Stimulated activated CD8-positive, alpha-beta memory T cell treated with anti-CD3 and anti-CD28 coated beads, Interleukin-15, amount 100 ng/mL, for 4 hours (primary cell): ENCODE measurements at places on chromosomes 12 and 14.

GRCh38 chr12:1282670-1283315 is 291.8 kb downstream of the ERC1 start:
- no peak for DNase-seq

DNA sequence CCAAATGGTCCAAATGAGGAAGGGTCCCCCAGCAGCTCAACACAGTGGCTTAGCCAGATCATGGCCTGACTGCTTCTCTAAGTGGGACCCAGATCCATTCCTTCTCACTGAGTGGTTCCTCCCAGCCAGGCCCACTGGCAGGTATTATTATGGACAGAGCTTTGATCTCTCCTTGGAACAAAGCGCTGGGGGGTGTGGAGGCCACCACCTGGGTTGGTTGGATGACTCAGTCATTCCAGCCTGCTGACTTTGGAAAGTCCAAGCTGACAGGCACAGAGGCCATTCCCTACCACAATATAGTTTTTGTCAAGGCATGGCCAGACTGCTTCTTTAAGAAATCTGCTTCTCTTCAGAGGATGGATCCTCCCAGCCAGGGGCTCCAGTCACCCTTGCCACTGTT is 341.1 kb downstream of the BTG1 start:
- DNase-seq = no peak

DNA sequence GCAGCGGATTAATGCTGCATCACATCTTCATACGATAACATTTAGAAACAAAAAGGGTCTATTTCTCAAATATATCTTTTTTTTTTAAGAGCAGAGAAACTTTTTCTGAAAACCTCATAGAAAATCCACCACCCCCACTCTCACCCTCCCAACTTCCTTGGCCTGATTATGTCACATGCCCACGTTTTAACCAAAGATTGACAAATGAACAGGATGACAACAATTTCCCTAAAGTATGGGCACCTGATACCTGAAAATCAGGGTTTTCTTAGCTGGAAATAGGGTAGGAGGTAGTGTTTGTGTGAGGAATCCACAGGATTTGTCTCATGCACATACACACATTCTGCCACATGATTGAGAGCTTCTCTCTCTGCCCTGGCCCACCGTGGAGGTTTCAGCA is 74.7 kb upstream of the MDM1 start:
- no peak for DNase-seq

- no peak for DNase-seq
Observed at GRCh38 chr12:34389378-34390170, 367.3 kb downstream of the ALG10 start.

DNA sequence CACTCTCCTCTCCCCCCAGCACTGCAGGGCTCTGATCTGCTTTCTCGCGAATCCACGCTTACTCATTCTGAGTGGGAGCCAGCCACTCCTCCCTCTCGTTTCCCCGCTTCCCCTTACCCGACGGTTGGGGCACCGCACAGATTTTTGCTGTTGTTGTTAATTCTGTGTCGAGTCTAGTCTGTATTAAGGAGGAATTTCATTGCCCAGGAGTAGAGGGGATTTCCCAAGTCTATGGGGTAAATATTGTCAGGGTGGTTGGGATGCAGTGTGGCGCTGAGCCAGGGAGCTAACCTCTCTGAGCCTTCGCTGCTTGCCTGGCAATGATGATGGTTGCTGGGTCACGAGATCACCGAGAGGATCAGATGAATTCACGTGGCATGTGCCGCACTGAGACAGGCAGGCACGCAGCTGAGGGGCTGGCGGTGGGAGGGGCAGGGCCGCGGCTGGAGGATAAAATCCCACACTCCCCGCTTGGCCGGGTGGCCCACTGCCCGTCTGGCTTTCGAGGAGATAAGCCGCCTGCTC is 18.5 kb downstream of the NCOR2 start:
- DNase-seq = no peak

DNA sequence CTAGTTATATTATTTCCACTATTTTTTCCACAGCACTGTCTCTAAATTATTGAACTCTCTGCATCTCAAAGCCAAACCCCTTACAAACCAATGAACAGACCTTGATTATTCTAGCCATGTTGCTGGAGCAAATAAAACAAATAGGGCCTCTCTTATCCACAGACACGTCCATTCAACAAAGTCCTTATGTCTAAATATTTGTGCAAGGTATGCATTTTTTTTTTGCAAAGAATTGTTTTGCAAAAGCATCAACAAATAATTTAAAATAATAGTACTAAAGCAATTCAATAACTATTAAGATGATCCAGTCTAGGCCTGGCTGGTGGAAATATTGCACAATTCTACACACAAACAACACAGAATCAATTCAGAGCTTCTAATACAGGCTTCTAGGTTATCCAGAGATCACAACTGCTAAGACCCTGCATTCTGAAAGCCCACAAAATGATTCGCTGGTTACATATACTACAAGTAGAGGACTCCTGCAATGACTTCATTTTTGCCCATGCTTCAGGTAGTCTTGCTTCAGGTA is 221.0 kb downstream of the SLC25A21 start:
- DNase-seq = no peak
